ENCODE measurements at places on chromosomes 1 and 21. TPM values are rescaled to one million over a fixed set of nuclear protein-coding genes. Genes with fewer than 3 reads are reported as not detected.

The NEGR1 gene
- 42.9 TPM for total RNA-seq

DNA sequence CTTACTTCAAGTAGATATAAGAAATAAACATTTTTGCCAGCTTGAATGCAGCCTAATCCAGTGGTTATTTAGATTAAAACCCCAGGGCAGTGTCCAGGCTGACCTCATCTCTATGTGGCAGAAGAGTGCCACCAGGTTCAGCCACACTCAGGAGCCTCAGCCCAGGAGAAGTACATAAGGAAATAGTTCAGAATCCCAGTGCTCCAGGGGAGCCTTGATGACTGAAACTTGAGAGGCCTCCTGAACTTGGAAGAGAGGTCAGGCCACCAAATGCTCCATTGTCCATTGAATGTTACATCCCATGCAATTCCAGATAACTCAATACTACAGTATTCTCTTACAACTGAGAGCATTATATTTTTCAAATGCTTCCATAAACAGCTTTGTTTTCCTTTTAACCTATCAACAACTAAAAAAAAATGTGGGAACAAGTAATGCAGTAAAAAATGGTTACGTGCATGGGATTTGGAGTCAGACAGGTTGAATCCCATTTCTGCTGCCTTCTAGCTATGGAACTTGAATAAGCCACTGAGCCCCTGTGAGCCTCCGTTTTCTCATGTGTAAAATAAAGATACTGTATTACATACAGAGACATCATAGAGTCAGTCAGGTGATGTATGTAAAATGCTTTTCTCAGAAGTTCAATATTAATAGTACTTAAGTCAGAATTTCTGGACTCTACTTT is 248.0 kb downstream of the PLPP3 start:
- no peak for DNase-seq

- DNase-seq, result no peak
These were observed 41.7 kb downstream of the ALPL start for GRCh38 chr1:21550866-21551475.

DNA sequence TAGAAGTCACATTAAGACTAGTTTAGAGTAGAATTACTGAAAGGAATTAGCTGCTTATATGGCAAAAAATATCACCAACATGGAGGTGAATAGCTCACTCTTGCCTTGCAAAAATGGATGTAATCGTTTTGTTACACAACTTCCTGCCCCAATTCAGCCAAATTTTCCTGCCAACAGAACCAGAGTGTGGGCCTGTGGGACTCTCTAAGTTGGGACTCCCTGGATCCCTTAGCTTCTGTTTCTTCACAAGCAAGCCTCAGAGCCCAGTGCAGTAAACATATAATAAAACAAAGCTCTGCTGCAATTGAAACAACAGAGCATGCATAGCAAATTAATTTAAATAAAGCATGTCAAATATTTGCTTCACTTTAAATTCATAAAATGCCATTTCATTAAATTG is 232.5 kb downstream of the TNR start:
- DNase-seq, result no peak

GRCh38 chr1:182029002-182029378 is 32.5 kb downstream of the ZNF648 start:
- DNase-seq, result no peak

GRCh38 chr1:57131701-57132394 is 166.0 kb upstream of the C8B start:
- DNase-seq, result no peak

The GNG4 gene
- 0.51 TPM for total RNA-seq

The SLC30A2 gene
- total RNA-seq, result 0.49 TPM

DNA sequence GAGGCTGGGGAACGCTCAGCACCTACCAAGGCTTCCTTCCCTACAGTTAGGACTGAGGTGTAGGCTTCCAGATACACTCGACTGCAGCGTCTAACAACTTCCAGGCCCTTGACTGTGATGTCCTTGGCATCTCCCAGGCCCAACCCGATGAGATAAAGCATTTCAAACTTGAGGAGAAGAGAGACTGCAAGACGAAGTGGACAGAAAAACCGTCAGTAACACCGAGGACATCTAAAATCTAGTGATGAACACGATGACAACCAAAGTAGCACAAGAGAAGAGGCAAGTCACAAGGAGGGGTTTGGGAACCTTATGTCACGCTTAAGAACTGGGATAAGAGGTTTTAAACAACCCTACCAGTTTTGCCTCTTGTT is 314 bp downstream of the DPH5 start:
- DNase-seq, result no peak
